GM04504 (cell line): ENCODE measurements at places on chromosomes 5 and 9.
A peak's percentile ranks its signal among the peaks of the same experiment; 100 is the strongest.

GRCh38 chr9:19050637-19051591, 1.7 kb downstream of the RRAGA start:
- no peak for DNase-seq

DNA sequence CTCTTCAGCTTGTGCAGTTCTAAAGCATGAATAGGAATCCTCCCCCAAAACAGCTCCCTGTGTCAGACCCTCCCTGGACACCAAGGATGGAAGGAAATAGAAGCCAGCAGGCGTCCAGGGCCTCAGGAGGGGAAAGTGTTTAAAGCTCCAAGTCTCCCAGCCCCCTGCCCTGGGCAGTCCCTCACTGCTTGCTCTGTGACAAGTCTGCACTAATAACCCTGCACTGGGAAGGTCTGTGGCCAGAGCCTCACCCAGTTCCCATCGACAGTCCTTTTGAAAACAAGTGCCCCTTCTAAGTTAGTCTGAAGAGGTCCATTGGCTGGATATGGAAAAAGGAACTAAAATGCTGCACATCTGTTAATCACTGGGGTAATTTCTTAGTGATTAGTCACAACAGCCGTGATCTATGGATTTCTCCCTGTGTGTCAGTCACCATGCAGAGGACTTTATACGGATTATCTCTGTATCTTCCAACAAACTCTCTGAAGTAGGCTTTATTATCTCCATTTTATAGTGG, 195.3 kb downstream of the FBXL7 start:
- peak; percentile 44 for DNase-seq

GRCh38 chr9:113572076-113572861, 108.7 kb downstream of the RGS3 start:
- DNase-seq, result no peak

DNA sequence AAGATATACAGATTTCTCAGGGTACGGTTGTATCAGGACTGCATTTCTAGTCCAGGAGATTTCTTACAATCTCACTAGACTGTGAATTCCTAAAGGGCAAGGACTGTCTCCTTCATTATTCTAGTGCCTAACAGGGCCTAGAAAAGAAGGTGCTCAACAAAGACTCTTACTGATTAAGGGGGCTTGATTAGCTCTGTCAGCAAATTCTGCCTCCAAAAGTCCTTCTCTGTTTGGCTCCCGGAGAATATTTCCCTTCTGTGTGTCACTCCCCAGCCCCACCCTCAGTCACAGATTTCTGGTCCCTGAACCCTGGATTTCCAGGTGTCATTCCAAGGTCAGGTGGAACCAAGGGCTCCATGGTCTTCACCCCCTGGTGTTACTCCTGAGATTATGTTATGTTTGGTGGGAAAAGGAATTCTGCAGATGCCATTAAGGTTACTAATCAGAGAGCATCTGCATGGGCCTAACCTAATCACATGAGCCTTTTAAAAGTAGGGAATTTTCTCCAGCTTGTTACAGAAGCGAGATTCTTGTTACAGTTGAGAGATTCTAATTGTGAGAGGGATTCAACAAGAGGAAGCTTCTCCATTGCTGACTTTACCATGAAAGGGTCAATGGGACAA, 167.7 kb upstream of the LHFPL2 start:
- no peak for DNase-seq

GRCh38 chr9:74742191-74742790, 145.4 kb downstream of the TRPM6 start:
- DNase-seq, result no peak

DNA sequence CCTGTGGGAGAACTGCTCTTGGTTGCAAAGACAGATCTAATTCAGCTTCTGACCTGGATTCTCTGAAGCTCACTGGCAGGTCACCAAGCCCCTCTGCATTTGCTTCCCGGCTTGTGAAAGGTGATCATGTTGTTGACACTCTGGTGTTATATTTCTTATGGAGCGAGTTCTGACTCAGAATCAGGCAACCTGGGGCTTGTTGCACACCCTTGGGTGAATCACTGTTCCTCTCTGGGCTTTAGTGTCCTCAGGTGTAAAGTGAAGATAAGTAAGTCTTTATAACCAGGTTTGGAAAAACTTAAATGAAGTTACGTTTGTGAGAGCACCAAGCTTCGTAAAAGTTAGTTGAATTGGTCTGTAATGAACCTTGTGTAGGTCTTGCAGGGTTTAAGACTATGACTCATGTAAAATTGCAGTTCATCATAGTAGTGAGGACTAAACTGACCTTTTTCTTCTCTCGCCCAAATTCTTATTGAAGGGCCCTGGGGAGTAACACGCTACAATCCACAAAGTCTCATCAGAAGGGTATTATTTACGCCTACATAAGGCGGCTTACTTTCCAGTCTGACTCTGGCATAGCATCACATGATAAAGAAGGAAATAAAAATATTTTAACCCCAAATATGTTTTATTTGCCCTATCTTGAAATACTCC, 218.6 kb downstream of the TMEM38B start:
- no peak for DNase-seq

- no peak for DNase-seq
These were observed 19.9 kb upstream of the TMEM250 start for GRCh38 chr9:136138566-136138965.

- no peak for DNase-seq
These were observed 114.6 kb downstream of the FAM170A start for GRCh38 chr5:119743927-119744326.

DNA sequence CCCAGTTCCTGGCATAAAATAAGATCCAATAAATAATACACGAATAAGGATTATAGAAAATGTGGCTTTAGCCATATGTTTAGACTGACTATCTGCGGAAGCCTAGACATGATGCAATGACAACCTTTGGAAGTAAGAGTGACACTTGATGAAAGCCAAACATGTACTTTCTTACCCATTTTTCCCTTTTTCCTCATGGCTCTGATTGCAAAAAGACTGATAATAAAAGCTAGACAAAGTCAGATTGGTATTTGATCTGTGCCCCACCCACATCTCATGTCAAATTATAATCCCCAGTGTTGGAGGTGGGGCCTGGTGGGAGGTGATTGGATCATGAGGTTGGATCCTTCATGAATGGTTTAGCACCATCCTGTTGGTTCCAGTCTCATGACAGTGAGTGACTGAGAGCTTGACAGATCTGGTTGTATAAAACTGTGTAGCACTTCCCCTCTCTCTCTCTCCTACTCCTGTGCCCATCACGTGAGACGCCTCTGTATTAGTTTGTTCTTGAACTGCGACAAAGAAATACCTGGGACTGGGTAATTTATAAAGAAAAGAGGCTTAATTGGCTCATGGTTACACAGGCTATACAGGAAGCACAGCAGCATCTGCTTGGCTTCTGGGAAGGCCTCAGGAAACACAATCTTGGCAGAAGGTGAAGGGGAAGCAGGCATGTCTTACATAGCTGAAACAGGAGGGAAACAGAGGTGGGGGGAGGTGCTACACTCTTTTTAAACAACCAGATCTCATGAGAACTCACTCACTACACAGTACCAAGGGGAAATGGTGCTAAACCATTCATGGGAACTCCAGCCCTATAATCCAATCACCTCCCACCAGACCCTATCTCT, 243.4 kb upstream of the PIK3R1 start:
- DNase-seq, result no peak

GRCh38 chr9:85715587-85715986, 26.2 kb downstream of the AGTPBP1 start:
- DNase-seq, result no peak

DNA sequence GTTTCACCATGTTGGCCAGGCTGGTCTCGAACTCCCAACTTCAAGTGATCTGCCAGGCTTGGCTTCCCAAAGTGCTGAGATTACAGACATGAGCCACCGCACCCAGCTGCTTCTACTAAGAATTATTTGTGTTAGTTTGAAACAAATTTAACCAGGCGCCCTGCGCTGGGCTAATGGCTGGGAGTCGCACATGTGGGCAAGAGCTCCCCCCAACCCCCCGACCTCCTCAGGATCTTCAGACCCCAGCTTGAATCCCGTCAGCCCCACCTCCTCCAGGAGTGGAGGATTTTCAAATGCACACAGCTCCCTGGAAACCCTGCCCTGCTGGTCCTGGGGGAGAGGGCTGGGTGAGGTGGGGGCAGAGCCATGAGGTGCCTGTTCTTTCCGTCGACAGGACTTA, 21.2 kb upstream of the SLC12A7 start:
- DNase-seq, result no peak

GRCh38 chr9:110575169-110575568, 4.4 kb downstream of the SVEP1 start:
- DNase-seq, result no peak

- DNase-seq, result no peak
These were observed 7.8 kb downstream of the KCNV2 start for GRCh38 chr9:2725126-2725525.

- DNase-seq, result no peak
These were observed 18.6 kb downstream of the SLC23A1 start for GRCh38 chr5:139364466-139364865.

GRCh38 chr9:137630126-137630525, 11.3 kb downstream of the EHMT1 start:
- no peak for DNase-seq

- no peak for DNase-seq
These were observed 9.0 kb upstream of the SUSD3 start for GRCh38 chr9:93049491-93049890.

GRCh38 chr5:43616535-43616934, 13.6 kb downstream of the NNT start:
- DNase-seq, result no peak

DNA sequence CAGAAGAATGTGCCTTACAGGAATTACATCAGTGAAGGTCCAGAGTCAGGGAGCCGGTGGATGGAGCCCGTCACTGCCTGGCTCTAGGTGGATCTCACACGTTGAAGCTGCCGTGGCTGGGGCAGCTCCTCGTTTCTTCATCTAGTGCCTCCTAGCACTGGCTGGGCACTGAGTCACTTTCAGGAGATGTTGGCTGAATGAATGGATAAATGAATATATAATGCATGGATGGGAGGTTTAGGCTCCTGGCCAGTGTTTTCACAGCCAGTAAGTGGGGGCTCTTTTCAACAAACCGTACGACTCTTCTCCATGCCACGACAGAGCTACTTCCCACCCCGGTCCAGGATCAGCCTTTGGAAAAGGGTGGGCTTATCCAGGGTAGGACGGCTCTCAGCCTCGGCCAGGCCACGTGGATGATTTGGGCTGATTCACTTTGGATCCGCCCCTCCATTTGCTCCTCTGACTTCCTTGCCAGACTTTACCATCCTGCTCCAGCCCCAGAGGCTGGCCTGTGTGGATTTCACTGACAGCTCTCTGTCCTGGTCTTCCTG, 1.3 kb upstream of the SH3PXD2B start:
- DNase-seq, result peak; percentile 35

DNA sequence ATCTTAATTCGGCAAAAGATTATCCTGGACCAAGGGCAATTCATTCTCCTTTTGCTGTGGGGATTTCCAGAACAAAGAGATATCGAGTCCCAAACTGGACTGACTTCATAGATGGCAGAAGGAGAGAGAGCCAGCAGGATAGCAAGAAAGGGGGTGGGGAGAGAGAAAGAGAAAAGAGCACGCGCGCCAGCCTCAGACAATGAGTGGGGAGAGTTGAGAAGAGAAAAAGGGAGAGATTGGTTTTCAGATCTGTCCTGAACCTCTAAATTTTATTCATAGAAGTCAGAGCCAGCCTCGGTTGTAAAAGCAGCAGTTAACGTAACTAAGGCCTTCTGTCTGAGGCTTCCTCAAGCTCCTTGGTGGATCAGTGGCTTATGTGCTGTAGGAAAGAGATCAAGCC, 55.3 kb upstream of the ALDH1B1 start:
- no peak for DNase-seq

DNA sequence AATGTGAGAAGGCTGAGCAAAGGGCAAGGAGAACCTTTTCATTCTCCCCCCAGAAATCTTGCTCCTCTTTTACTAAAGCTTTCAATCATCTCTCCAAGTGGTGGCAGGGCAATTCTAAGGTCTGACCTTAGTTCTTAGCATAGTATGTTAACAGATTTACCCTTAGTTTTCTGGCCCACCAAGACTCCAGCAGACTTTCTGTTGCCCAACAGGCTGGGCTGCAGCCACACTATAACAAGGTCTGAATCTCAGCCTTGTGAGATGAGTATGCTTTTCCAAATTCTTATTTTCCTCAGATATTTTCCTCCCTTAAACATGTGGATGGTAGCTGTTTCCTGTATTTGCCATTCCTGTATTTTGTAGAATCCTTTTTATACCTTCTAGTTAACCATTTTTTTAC, 69.5 kb downstream of the NIPBL start:
- no peak for DNase-seq

GRCh38 chr5:53035868-53036381, 46.8 kb downstream of the ITGA2 start:
- no peak for DNase-seq

DNA sequence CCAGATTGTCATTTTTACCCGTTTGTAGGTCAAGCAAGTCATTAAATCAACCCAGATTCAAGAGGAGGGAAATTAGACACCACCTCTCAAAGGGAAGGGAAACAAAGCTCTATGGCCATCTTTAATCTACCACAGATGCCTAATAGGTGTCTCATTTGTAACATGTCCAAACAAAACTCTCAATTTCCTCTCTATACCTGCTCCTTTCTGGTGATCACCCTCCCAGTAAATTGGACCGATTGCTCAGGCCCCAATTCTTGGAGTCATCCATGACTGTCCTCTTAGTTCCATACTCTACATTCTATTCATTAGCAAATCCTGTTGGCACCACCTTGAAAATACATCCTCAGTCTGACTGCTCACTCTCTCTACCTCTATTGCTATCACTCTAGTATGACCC, 22.1 kb upstream of the UGCG start:
- DNase-seq, result no peak

- DNase-seq, result no peak
These were observed 21.3 kb upstream of the ZNF782 start for GRCh38 chr9:96875461-96876142.

- no peak for DNase-seq
These were observed 17.9 kb upstream of the RAB14 start for GRCh38 chr9:121219530-121219929.

DNA sequence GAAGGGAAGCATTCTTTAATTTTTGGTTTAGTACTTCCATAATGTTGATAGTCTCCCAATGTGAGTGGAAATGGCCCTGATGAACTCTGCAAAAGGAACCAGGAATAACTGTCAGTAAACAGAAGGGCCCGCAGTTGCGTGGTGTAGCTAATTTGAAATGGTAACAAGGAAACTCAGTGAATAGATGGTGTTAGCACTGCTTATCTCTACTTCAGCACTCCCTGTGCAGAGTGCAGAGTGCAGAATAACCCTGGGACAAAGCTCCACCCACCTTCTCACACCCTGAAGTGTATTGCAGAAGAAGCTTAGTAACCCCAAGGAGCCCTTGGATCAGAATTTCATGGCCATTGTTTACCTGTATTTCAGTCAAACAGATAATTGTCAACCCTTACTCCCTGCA, 158.9 kb downstream of the PCSK5 start:
- DNase-seq, result no peak

GRCh38 chr5:132375957-132376356, 6.4 kb downstream of the SLC22A5 start:
- DNase-seq, result no peak
